ENCODE measurements at places on chromosomes 12 and 14.

GRCh38 chr12:7868391-7868790 lies 4.3 kb downstream of the SLC2A14 start:
- no peaks in the 10 kb centered on the region for H3K4me1 ChIP-seq
- H3K4me3 ChIP-seq: no peak overlapping the region
- no peak for DNase-seq

GRCh38 chr12:124321040-124321481 lies 26.2 kb downstream of the RFLNA start:
- no peaks in the 10 kb centered on the region for H3K27me3 ChIP-seq
- H3K4me1 ChIP-seq: no peaks in the 10 kb centered on the region
- H3K27ac ChIP-seq: no peak overlapping the region
- DNase-seq: peak; percentile 81

- no peaks in the 10 kb centered on the region for H3K36me3 ChIP-seq
- H3K4me1 ChIP-seq: no peaks in the 10 kb centered on the region
- peaks cover 4% of the 10 kb centered on the region for H3K27me3 ChIP-seq
- no peak for DNase-seq
These were observed 203.8 kb downstream of the RBM19 start for GRCh38 chr12:113762155-113762881.

GRCh38 chr14:73402579-73402978 lies 55.8 kb downstream of the NUMB start:
- no peak overlapping the region for H3K4me3 ChIP-seq
- H3K27me3 ChIP-seq: no peaks in the 10 kb centered on the region
- DNase-seq: no peak
- H3K27ac ChIP-seq: no peak overlapping the region
- no peaks in the 10 kb centered on the region for H3K36me3 ChIP-seq

DNA sequence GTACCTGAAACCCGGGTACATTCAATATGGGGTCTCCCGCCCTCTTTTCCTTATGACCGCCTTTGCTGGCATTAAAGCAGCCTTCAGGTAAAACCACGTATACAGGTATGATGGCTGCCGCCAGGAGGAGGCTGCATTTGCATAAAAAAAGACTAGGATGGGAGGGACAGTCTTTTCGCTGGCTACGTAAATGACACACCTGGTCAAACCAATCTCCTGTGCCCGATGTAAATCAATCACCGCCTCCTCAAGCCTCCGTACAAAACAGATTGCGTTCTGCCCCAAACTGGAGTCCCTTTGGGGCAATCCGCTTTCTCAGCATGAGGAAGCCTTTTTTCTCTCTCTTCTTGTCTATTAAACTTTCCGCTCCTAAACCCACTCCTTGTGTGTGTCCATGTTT lies 8.1 kb upstream of the ALDH1L2 start:
- no peak overlapping the region for H3K27ac ChIP-seq
- no peaks in the 10 kb centered on the region for H3K27me3 ChIP-seq
- DNase-seq: peak; percentile 52

DNA sequence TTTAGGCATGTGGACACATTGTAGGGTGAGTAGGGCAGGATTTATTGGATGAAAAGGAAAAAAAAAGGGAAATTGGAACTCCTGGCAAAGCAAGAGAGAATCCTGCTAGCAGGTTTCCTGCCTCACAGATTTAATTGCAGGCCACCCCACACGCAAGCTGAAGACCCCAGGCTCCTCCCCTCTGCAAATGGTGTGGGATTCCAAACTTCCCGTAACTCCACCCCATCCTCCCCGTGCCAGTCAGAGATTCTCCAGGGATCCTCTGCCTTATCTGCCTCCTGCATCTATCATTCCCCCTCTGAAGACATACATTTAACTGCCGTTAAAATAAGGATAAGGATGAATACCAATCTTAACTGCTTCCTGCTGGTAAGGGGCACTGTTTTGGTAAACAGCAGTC lies 249.8 kb upstream of the GARIN2 start:
- no peaks in the 10 kb centered on the region for H3K27me3 ChIP-seq
- no peak for DNase-seq
- H3K4me1 ChIP-seq: no peaks in the 10 kb centered on the region
- no peaks in the 10 kb centered on the region for H3K36me3 ChIP-seq
- no peak overlapping the region for H3K4me3 ChIP-seq
- H3K27ac ChIP-seq: no peak overlapping the region

- H3K4me1 ChIP-seq: no peaks in the 10 kb centered on the region
- no peak for DNase-seq
- no peaks in the 10 kb centered on the region for H3K27me3 ChIP-seq
- H3K4me3 ChIP-seq: no peak overlapping the region
- H3K36me3 ChIP-seq: no peaks in the 10 kb centered on the region
These were observed 267.7 kb downstream of the SLC6A15 start for GRCh38 chr12:84644908-84645307.

GRCh38 chr14:41482861-41483260 lies 123.8 kb upstream of the LRFN5 start:
- no peaks in the 10 kb centered on the region for H3K27me3 ChIP-seq
- DNase-seq: no peak
- H3K36me3 ChIP-seq: no peaks in the 10 kb centered on the region
- H3K4me1 ChIP-seq: no peaks in the 10 kb centered on the region
- H3K4me3 ChIP-seq: no peak overlapping the region

DNA sequence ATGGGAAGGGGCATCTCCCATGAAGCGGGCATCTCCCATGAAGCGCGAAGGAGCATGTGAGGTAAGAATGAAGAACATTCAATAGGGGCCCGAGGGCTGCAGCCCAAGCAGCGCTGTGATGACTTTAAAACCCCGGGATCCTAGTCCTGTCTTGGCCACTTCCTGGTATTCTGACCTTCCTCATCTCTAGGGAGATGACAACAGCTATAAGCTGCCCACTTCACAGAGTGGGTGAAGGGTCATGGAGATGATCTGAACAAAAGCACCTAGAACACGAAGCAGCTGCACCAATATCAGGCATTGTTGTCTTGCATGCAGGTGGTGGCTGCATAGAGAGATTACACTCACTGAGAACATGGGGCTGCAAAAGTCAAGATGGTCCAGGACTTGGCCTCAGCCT lies 64.5 kb downstream of the SPTB start:
- DNase-seq: no peak
- H3K4me1 ChIP-seq: no peaks in the 10 kb centered on the region
- no peak overlapping the region for H3K27ac ChIP-seq
- H3K4me3 ChIP-seq: no peak overlapping the region
- H3K27me3 ChIP-seq: no peaks in the 10 kb centered on the region
- no peaks in the 10 kb centered on the region for H3K36me3 ChIP-seq

DNA sequence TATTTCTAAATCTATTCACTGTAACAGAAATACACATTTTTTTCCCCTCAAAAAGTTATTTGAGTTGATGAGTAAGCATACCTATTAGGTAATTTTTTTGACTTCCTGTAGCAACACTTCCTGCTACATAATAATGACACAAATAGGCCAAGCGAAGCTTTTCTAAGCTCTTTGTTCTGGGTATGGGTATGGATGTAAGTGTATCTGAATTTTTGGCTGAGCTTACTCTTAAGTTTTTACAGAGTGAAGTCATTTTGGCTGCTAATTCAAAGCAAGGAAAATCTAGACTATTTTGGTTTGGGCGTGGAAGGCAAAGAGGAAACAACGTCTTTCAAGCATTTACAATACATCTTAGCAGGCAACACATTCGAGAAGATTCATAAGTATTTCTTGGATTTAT lies 1206.0 kb upstream of the FLRT2 start:
- no peak overlapping the region for H3K27ac ChIP-seq
- H3K36me3 ChIP-seq: no peaks in the 10 kb centered on the region
- no peaks in the 10 kb centered on the region for H3K27me3 ChIP-seq
- no peak for DNase-seq

DNA sequence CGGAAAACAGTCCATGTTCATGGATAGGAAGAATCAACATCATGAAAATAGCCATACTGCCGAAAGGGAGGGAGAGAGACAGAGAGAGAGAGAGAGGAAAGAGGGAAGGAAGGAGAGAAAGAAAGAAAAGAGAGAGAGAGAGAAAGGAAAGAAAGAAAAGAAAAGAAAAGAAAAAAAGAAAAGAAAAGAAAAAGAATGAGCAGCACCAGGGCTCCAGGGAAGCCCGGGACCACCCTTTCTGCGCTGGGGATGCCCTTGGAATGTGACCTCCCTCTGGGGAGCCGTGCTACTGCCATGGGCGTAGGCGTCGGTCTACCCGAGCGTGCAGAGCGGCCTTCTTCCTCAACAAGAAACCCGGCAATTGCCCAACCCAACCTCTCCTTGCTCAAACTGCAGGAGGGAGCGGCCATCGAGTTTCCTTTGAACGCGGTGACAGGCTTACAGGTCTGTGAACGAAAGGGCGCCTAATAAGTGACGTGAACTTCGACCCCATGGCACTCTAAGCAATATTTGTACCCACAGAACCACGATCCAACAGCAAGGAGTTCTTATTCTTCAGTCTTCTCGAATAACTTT lies 16.9 kb downstream of the OR6S1 start:
- no peaks in the 10 kb centered on the region for H3K27me3 ChIP-seq
- peaks cover 4% of the 10 kb centered on the region for H3K4me1 ChIP-seq
- DNase-seq: peak; percentile 86
- H3K4me3 ChIP-seq: no peak overlapping the region

DNA sequence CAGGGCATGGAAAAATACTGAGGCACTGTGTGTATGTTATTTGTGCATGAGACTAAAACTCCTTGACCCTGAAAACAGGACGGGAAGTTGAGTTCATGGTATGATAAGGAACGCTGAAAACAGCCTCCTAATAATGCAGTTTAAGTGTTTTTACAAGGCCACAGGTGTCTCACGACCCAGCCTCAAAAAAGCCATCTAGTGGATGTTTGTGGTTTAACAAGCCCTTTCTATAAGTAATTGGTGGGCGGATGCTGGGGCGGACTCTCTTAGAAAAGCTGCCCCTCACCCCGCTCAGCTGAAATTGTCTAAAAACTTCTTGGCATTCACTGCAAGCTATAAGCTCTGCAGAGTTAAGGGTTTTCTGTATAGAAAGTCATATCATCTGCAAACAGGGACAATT lies 184.5 kb downstream of the NUBPL start:
- no peaks in the 10 kb centered on the region for H3K4me1 ChIP-seq
- H3K4me3 ChIP-seq: no peak overlapping the region
- H3K27me3 ChIP-seq: no peaks in the 10 kb centered on the region
- H3K36me3 ChIP-seq: no peaks in the 10 kb centered on the region
- DNase-seq: no peak

- no peak overlapping the region for H3K27ac ChIP-seq
- no peaks in the 10 kb centered on the region for H3K4me1 ChIP-seq
- H3K4me3 ChIP-seq: no peak overlapping the region
These were observed 249.8 kb upstream of the SFSWAP start for GRCh38 chr12:131461096-131461495.
